Activated CD4-positive, alpha-beta T cell treated with anti-CD3 and anti-CD28 coated beads, Interleukin-10, Interleukin-2, amounts not matched to agents 100 ng/mL and 50 ng/mL, durations not matched to agents 16 hours and 8 hours (primary cell): ENCODE measurements at places on chromosomes 12 and 14.

DNA sequence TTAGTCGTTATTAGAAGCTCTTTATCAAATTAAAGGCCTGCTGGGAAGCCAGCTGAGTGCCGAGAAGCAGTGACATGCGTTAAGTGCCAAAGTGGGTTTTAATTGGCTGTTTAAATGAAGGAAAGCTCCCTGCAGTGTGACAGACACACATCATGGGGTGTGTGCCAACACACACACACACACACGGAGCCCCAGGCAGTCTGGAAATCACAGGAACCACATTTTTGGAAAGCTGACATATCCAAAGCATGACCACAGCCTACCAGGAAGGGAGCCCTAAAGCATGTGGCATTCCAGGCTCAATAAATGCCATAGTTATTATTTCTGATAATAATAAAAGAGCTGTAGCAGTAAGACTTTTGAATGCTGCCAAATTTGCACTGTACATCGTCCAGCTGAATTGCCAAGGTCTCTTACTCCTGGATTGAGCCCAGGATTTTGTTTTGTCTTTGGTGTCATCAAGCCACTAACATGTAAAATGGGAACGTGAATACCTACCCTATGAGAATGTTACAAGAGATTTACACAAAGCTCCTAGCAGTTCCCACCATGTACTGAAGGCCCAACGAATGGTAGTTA, 135.1 kb downstream of the TMEM30B start:
- DNase-seq: no peak

DNA sequence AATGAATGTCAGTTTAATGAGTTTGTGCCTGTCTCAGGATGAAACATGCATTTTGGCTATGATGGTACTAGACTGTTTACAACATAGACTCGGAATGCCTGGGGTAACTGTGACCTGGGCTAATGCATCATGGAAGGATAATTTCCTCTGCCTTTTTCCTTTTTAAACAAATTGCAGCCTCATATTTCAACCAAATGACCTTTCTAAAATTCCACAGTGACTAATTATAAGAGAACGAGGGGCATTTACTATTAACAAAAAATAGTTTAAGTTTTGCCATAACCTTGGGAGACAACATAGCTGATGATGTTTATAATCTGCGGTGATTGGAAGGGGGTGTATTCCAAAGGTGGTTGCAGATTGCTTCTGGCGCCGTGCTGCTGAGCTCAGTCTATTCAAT, 1140.5 kb downstream of the GALC start:
- DNase-seq: no peak

- DNase-seq: peak; percentile 68
These were observed 1.9 kb upstream of the BCL11B start for GRCh38 chr14:99273766-99274345.

- no peak for DNase-seq
These were observed 10.8 kb downstream of the MTERF2 start for GRCh38 chr12:106975993-106976658.

DNA sequence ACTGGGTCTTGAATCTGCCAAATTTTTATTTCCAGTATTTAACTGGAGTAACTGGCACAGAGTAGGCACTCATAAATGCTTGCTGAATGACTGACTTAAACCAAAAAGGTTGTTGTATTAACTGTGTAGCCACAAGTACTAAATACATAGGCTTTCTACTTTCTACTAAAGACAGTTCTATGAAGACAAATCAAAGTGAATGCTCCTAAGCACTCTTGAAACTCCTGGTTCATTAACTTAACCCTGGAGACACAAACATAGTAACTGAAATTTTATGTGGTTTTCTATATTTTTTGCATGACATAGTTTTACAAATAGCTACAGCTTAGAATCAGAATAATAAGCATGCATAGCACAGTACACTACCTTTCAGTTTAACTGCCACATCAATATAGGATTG, 70.4 kb downstream of the TXNDC16 start:
- no peak for DNase-seq

DNA sequence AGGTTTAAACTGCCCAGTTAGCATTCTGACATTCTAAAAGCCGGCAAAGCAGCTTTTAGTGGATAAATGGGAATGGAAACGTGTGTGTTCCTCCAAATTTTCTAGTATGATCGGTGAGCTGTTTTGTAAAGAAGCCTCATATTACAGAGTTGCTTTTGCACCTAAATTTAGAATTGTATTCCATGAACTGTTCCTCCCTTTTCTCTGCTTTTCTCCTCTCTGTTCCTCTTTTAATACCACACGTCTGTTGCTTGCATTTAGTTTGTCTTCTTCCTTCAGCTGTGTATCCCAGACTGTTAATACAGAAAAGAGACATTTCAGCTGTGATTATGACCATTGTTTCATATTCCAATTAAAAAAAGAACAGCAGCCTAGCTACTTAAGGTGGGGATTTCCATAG, 10.7 kb downstream of the DYRK2 start:
- DNase-seq: no peak

- peak; percentile 81 for DNase-seq
These were observed 34.1 kb upstream of the ITPR2 start for GRCh38 chr12:26867080-26867479.

GRCh38 chr14:103058164-103059055, 1.1 kb upstream of the CDC42BPB start:
- no peak for DNase-seq

DNA sequence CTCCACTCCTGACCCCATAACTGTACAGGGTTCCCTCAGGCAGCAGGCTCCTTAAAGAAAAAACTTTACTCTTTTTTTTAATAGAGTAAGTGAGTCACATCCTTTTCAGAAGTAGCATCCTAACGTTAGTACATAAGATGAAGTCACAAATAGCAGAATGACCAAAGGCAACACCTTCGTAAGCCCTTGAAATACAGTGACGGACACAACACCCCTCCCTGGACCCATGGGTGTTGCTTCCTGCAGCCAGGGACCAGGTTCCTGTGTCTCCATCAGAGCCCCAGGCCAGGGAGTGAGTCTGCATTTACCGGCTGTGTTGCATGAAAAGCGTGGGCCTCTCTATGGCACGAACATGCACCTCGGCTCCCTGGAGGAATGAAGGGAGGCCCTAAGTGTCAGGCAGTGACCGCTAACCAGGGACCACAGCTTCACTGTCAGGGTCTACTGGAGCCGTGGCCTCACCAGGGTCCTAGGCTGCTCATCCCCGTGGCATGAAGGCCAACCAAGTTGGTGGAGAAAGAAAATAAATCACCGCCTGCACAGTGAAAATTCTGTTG, 340.0 kb upstream of the SFSWAP start:
- no peak for DNase-seq

GRCh38 chr14:34184126-34184525, 233.3 kb upstream of the EGLN3 start:
- DNase-seq: no peak

DNA sequence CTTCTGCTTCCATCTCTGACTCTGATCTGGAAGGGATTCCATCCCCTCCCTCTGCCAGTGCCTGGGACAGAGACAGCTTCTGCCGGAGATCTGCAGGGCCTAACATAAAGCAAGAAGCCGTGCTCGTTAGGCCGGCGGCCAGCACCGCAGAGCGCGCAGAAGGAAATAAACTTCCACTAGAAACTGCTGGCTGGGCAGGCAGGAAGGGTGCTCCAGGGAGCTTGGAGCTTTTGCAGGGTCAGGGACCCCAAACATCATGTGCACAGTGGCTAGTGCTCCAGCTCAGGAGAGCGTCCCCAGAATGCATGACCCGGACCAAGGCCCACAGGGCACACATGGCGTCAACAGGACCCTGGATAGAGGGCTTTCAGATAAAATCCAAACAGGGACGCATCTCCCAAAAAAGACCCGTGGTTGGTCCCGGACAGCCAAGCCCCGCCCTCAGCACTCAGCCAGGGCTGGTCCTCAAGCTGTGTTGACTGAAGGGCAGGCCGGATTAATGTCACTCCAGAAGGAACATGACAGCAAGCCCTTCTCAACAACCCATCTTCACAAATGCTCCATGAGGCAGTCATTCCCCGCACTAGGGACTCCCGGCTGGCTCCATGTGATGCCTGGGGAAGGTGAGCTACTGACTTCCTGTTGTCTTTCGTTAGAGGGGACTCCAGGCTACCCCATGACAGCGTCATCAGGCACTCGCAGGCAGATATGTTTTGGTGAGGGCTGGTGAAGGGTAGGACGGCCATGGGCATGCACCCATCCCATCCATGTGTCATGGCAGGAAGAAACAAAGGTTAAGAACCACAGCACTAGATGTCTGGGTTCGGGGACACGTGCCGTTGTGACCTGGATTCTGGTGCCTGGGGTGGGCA, 121.5 kb downstream of the CALM1 start:
- DNase-seq: no peak

GRCh38 chr14:93532541-93532940, 101.8 kb downstream of the UNC79 start:
- DNase-seq: no peak

- no peak for DNase-seq
These were observed 16.8 kb downstream of the C12orf43 start for GRCh38 chr12:120999191-121000120.

GRCh38 chr12:63150713-63151622, at the start of gene AVPR1A:
TSS of gene AVPR1A (minus strand) at chr12:63151201. CDS start at chr12:63150836, 365 bp downstream.
- DNase-seq: no peak

DNA sequence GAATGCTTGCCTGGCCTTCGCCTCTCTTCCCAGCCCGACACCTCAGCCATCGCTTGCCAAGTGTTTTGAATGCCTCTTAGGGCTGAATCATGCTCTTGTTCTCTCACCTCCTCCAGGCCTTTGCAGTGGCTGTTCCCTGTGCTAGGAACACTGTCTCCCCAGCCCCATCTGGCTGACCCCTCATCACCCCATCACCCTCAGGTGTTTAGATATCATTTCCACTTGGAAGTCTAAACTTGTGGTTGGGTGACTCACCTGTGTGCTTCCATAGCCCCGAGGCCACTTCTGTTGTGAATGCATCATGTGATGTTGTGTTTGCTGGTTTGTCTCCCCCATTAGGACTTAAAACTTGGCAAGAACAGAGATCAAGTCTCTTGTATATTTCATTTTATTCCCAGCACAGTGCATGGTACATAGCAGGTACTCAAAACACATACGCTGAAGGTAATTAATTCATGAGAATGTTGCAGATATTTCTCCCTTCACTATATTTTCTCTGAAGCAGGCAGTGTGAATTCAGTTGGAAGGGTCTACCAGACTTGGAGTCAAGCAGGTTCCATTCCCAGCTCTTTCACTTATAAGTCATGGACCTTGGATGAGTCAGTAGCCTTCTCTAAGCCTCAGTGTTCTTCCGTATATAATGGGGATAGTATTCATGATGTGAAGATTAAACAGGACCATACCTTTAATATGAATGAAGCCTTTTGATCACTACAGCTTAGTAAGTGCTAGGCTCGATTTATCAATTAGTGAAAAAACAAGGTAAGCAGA, 67.8 kb downstream of the HRK start:
- DNase-seq: no peak

GRCh38 chr12:53972152-53972702, 699 bp upstream of the HOXC11 start:
- no peak for DNase-seq

DNA sequence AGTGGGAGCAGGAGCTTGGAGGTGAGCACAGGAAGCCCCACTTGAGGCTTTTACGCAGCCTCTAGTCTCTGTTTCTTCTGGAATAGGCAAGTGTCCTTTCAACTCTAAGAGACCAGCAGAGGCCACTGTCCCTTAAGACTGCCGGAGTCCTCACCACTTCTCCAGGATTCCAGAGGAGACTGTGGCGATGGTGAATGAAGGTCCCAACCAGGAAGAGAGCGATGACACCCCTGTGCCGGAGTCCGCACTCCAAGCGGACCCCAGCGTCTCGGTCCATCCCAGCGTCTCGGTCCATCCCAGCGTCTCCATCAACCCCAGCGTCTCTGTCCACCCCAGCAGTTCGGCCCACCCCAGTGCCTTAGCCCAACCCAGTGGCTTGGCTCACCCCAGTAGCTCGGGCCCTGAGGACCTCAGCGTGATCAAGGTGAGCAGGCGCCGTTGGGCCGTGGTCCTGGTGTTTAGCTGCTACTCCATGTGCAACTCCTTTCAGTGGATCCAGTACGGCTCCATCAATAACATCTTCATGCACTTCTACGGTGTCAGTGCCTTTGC, 442 bp downstream of the FLVCR2 start:
- DNase-seq: no peak

DNA sequence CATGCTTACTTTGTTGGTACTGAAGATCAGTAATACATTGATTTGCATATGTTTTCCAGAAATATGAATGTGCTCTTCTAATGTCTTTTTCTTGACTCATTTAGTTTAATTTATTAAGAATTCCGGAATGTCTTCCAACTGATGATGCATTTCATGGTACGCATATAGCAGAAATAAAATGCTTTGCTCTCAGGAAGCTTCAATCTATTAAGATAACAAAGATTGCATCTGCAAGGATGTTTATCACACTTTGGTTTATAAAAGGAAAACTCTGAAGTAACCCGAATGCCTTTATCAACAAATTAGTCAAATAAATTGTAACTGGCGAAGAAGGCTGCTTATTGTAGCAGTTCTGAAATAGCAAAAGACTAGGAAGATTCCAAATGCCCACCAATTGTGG, 166.4 kb upstream of the LMNTD1 start:
- no peak for DNase-seq

- no peak for DNase-seq
These were observed 59.3 kb downstream of the MBIP start for GRCh38 chr14:36260970-36261640.

DNA sequence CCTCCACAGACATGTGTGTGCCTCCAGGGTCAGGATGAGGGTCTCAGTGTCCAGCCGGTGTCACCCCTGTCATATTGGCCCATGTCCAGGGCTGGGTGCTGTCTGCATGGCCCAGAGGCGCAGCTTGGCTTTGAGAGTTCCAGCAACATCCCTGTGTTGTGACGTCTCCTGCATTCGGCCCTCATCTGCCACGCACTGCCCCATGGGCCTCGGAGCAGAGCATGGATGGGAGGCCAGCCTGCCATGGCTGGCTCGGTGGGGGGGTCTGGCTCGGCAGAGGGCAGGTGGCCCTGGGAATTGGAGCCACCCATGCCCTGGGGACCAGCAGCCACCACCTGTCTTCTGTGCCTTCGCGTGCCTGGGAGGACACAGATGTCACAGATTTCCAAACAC, 10.8 kb upstream of the TEX22 start:
- DNase-seq: no peak

DNA sequence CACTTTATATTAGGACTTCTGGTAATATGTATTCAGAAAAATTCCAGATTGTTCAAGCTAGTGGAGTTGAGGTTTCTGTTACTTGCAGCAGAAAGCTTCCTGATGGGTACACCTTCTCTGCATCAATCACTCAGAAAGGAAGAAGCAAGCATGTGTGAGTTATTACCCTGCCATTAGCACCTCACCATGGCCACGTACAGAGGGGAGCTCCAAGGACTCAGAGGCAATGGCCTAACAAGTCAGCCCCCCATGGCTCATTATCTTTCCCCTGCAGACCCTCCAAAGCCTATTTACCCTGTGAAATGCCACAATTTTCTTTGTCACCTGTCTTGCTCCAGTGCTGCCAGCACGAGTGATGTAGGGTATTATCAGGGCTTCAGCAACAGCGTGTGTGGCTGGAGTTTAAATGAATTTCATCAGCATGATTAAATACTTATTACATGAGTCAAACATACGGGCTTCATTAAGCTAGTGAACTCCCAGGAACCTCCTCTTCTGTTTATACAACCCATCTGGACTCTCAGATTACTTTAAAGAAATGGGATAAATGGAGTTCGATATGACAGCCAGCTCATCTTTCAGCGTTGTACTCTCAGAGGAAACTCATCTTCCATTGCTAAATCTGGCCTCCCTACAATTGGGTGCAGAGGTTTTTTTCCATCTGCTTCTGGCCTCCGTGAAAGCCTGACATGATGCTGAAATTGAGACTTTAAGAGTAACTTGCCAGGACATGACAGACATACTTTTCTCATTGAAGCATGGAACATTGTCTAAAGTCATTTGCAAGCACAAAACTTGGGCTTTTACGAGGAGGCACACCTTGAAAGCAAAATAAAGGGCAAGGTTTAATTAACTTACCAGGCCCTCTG, 135.9 kb downstream of the TMEM30B start:
- DNase-seq: no peak
